Testis (tissue), 5 donors: ENCODE measurements at places on chromosomes 1 and 21. TPM values are rescaled to one million over a fixed set of nuclear protein-coding genes. Genes with fewer than 3 reads are reported as not detected.
A peak's percentile ranks its signal among the peaks of the same experiment; 100 is the strongest.

- no peak for DNase-seq
Measured at GRCh38 chr21:43034101-43034500, 41.5 kb downstream of the CBS start.

DNA sequence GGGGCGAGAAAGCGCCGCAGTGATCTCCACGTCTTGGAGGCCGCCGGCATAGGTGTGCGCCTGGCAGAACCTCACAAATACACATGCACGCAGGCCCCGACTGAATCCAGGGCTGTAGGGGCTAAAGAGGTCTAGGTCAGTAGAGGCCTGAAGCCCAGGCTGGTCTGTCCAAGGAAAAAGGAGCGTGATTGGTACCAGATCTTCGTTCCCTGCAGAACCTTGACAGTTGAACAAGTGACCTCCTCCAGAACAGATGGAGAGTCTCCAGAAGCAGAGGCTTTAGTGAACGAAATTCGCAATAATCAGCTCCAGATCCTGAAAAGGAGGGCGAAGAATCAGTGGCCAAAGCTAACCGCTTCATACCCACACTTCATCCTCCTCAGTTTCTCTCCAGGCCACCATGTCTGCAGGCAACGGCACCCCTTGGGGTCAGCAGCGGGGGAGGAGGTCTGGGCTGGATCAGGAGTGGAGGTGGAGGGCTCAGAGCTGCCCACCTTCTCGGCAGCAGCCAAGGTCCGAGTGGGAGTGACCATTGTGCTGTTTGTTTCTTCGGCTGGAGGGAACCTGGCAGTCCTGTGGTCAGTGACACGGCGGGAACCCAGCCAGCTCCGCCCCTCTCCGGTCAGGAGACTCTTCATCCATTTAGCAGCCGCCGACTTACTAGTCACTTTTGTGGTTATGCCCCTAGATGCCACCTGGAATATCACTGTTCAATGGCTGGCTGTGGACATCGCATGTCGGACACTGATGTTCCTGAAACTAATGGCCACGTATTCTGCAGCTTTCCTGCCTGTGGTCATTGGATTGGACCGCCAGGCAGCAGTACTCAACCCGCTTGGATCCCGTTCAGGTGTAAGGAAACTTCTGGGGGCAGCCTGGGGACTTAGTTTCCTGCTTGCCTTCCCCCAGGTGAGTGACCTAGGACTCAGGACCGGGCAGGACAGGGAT is 749 bp upstream of the PEX11B start:
- peak; percentile 76 for DNase-seq

CD58 gene
- total RNA-seq: 11.4 TPM

PRELP gene
- 9.6 TPM for total RNA-seq
